ENCODE measurements at places on chromosomes 1 and 21.

- DNase-seq: no peak
Observed at GRCh38 chr1:183733715-183734114, 71.2 kb upstream of the RGL1 start.

DNA sequence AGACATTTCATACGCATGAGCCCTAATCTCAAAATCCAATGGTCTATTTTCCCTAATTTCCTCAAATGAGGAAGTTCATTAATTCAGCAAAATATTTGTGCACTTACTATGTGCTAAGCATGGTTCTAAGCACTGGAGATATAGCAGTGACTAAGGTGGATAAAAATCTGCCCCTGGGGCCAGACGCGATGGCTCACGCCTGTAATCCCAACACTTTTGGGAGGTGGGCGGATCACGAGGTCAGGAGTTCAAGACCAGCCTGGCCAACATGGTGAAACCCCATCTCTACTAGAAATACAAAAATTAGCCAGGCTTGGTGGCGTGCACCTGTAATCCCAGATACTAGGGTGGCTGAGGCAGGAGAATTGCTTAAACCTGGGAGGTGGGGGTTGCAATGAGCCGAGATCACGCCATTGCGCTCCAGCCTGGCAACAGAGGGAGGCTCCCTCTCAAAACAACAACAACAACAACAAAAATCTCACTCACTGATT lies 4.3 kb upstream of the MIIP start:
- DNase-seq: no peak

GRCh38 chr21:18529254-18529653 lies 125.7 kb upstream of the TMPRSS15 start:
- DNase-seq: no peak

GRCh38 chr1:243254233-243254926 lies 701 bp downstream of the CEP170 start:
- DNase-seq: peak; percentile 57

GRCh38 chr1:64047549-64047996 lies 155.8 kb upstream of the UBE2U start:
- no peak for DNase-seq

DNA sequence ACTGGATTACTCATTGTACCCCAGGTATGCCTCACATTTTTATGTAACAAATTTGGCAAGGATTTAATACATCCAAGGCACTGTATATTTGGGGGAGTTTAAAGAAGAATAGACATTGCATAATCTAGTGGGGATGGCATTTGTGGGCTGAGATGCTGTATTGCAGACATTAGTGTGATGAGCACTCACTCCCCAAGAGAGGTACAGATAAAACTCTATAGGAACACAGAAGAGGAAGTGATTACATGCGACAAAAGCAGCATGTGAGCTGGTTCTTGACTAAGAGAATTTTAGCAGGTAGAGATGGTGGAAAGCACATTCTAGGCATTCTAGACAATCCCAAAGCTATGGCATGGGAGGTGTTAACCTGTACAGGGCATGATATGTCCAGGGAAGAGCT lies 24.2 kb upstream of the CDC14A start:
- DNase-seq: no peak

- DNase-seq: no peak
Observed at GRCh38 chr1:74610961-74611360, 62.6 kb downstream of the ERICH3 start.

- peak; percentile 33 for DNase-seq
Observed at GRCh38 chr1:37752583-37753471, 12.1 kb downstream of the EPHA10 start.

DNA sequence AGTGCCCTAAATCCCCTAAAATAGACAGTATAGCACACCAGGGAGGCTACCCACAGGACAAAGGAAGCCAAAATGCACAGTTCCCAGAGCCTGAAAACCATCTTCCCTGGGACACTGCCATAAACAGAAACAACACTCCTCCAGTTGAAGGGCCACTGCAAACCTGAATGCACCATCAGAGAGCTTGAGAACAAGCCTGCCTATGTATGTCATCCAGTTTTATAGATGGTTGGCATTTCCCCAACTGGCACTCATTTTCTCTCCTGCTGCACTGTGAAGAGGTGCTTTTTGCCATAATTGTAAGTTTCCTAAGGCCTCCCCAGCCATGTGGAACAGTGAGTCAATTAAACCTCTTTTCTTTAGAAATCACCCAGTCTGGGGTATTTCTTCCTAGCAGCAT lies 169.0 kb downstream of the AGBL4 start:
- no peak for DNase-seq

GRCh38 chr21:17436626-17437111 lies 76.2 kb upstream of the CXADR start:
- no peak for DNase-seq

GRCh38 chr1:230684146-230684545 lies 29.8 kb downstream of the AGT start:
- DNase-seq: no peak

DNA sequence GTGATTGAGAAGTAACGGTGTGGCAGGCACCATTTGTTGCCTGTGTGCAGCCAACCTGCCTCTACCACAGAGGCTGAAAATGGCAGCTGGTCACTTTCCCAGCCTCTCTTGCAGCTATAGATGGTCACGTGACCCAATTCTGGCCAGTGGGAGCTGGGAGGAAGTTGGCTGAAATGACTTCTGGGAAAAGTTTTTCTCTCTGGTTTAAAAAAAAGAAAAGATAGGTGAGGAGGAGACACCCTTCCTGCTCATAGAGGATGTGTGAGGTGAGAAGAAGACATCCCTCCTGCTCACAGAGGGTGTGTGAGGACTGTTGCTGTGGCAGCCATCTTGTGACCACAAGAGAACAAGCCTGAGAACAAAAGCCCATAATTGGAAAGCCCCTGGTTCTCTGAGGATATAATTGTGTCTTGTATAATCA lies 122.8 kb downstream of the SYF2 start:
- peak; percentile 56 for DNase-seq

GRCh38 chr21:35077975-35078374 lies 28.9 kb upstream of the RUNX1 start:
- no peak for DNase-seq

DNA sequence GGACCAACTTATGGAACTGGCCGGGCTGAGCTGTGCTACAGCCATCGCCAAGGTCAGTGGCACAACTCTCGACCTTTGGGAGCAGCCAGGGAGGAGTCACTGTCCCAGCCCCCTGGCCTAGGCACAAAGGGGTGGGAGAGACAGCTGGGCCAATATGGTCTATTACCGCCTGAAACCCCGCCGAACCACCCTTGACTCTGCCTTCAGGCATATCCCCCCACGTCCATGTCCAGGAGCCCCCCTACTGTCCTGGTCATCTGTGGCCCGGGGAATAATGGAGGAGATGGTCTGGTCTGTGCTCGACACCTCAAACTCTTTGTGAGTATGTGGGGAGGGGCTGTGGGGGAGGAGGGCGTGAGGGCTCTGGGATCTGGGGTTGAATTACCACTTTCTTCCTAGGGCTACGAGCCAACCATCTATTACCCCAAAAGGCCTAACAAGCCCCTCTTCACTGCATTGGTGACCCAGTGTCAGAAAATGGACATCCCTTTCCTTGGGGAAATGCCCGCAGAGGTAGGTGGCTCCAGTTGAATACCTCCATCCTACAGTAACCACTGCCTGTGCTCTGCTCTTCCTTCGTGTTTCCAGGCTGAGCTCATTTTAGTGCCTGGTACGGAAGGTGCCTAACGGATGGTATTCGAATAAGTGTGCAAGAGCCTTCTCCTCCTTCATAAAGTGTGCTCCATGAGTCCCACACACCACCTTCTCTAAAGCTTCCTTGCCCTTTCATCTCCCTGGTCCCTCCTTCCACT lies 758 bp downstream of the NAXE start:
- no peak for DNase-seq

- no peak for DNase-seq
Observed at GRCh38 chr1:52706136-52706670, 8.1 kb upstream of the COA7 start.

GRCh38 chr1:200081151-200081968 lies 53.9 kb downstream of the NR5A2 start:
- DNase-seq: no peak

DNA sequence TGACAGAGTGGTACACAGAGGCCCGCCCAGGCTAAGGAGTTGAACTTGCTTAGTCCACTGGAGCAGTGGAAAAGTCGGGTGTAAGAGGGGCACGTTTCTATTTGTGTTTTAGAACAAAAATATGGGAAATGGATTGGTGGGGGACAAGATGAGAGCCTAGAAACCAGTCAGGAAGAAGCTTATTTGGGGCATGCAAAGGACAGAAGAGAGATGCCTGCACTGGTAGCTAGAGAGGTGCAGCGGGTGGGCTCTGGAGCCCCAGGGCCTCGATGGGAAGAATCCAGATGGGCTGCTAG lies 1.2 kb upstream of the LIN9 start:
- DNase-seq: no peak

DNA sequence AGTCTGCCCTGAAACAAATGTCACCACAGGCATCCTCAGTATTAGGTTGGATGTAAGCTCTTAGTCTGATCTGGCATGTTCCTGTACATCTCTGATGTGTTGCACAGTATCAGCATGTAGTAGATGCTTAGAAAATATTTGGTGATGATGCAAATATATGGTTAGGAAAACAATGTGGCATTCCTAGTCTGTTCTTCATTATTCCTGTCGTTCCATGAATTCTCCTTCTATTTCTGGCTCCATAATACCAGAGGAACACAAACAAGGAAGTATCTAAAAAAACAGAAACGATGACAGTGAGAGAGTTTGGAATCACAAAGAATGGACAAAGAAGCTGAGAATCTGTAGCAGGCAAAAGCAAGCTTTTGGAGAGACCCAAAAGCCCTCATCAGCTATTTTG lies 236.6 kb downstream of the HHAT start:
- DNase-seq: no peak

DNA sequence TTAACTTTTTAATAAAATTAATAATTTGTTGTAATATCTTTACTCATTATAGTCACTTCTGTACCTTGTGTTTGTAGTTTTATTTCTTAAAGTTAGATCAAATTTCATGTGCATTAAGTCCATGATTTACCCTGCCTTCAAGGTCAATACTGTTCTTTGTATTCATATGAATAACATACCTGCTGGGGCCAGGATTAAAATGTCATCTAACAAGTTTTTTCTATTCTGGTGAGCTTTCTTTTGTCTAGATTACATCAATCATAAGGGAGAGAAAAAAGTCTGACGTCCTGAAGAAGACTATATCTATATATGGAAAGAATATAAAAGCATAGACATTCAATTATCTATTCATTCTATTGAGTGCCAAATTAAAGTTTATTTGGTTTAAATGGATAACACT lies 232.6 kb downstream of the COL11A1 start:
- DNase-seq: no peak

- no peak for DNase-seq
Observed at GRCh38 chr1:210922666-210923065, 211.3 kb downstream of the KCNH1 start.

GRCh38 chr1:167935216-167936067 lies 1.0 kb upstream of the DCAF6 start:
- DNase-seq: peak; percentile 31

GRCh38 chr1:8095584-8095983 lies 69.5 kb upstream of the ERRFI1 start:
- no peak for DNase-seq

- no peak for DNase-seq
Observed at GRCh38 chr1:52602856-52603600, 857 bp downstream of the GPX7 start.

GRCh38 chr1:64856553-64856952 lies 109.8 kb downstream of the JAK1 start:
- no peak for DNase-seq

DNA sequence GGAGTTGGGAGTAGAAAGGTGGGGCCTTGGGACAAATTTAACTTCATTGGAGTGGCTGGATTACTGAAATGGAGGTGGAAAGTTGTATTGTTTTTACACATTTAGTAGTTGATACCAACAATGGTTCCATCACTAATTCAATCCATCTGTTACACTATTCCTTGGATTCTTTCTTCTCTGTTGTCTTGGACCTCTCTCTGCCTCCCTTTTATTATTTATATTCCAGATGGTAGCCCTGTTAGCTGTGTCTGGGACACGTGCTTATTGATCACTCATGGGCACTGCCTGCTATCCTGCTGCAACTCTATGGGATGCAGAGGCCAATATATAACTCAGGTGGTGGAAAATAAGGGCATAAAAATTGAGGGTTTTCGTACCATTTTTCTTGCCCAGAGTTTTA lies 346.3 kb downstream of the PAPPA2 start:
- no peak for DNase-seq

GRCh38 chr1:65420590-65421350 lies at the start of the genes LEPR and LEPROT:
Gene LEPR, plus strand, starts transcription at chr1:65420668. Its CDS starts 144,898 bp downstream, at chr1:65565566.
Gene LEPROT, plus strand, starts transcription at chr1:65420668. Its CDS starts 57 bp downstream, at chr1:65420725.
- peak; percentile 72 for DNase-seq

- no peak for DNase-seq
Observed at GRCh38 chr1:11653861-11654136, 430 bp downstream of the FBXO2 start.

GRCh38 chr1:95984798-95985374 lies 736.7 kb upstream of the PTBP2 start:
- no peak for DNase-seq

DNA sequence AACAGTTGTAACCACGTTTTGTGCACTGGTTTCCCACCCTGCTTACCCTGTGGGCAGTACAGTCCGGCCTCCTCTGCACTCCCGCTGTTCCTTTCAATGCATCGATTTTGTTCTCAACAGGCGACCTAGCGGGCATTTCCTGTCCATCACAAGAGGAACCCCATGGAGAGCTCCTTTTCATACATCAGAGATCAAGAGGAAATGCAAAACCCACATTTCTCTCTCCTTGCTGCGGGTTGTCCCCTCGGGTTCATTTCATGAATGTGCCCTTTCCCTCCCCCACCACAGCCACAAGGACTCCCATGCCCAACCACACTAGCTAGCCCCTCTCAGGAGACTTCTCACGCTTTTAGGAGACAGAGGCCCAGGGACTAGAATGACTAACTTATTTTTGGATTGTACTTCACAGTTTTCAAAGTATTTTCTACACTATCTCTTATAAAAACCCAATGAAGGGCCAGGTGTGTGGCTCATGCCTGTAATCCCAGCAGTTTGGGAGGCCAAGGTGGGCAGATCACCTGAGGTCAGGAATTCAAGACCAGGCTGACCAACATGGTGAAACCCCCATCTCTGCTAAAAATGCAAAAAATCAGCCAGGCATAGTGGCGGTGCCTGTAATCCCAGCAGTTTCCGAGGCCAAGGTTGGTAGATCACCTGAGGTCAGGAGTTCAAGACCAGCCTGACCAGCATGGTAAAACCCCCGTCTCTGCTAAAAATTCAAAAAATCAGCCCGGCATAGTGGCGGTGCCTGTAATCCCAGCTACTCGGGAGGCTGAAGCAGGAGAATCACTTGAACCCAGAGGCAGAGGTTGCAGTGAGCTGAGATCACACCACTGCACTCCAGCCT lies 18.4 kb downstream of the ATP1A4 start:
- DNase-seq: peak; percentile 82

- no peak for DNase-seq
Observed at GRCh38 chr1:225626698-225627097, 26.2 kb downstream of the ENAH start.

Data from common myeloid progenitor, CD34-positive (primary cell).